ENCODE measurements at places on chromosomes 13 and 19.

DNA sequence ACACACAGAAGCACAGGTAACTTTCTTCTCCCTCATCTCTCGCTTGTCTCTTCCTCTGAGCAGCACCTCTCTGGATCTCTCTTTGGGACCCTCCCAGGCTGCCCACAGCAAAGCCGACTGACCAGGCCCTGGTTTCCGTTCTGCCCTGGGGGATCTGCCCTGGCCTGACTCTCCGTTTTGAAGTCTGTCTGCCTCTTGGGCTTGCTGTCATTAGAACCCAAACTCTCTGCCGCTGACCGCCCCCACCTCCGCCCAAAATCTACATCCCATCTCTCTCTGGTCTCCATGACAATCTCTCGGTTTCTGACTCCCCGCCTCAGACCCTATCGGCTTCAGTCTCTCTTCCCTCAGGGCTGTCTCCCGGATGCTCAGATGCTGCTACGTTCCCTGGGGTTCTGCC lies 6.9 kb downstream of the KCNC3 start:
- DNase-seq: no peak

DNA sequence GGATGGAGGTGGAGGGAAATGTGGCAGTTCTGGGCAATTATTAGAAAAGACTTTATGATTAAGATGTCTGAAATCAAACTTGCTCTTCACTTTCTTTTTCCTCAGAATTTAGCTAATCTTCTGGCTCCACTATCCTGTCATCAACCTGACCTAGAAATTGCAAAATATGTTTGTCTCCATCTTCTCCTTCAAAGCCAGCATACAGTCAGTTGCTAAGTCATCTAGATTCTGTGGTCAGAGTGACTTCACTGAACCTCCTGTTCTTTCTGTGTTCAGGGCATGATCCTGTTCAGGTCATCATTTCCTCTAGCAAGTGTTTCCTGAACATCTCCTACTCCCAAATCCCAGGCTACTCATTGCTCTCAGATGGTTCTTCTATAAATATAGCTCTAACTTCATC lies 10.8 kb upstream of the CCNA1 start:
- no peak for DNase-seq

DNA sequence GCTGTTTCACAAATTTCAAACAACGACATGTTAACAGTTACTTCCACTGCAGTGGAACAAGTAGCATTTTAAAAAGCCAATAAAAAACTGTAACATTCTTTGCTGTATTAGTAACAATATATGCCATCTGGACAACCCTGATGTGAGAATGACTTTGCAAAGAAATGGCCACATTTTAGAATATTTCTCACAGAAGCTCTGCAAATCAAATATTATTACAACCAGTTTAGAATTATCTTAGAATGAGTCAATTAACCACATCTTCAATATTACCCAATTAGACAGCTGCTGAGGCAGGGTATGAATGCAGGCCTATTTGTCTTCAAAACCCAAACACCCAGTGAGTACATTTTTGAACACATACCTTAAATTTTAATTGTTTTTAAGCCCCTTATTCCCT lies 3.2 kb downstream of the ZNF699 start:
- DNase-seq: no peak

DNA sequence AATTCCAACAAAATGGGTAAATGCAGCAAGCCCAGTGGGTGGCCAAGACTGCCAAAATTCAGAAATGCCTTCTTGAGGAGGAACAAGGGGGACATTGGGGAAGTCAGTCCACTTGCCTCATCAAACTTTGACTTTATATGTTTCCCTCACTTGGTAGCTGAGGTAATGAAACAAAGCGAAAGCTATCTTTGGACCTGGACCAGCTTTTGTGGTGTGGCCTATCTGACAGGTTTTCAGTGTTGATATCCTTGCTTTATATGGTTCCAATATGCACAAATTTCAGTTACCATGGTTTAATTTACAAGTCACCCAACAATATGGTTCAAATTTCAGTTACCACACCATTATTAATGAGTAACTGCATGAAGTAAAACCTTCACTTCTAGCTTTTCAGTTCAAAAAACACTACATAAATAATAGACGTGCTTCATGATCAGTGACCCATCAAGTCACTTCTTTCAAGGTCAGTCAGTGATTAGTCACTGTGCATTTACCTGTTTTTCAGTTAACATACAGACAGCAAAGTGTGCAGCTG lies 17.7 kb upstream of the POU4F1 start:
- DNase-seq: no peak

- no peak for DNase-seq
Observed at GRCh38 chr13:28049215-28049614, 51.2 kb downstream of the FLT3 start.

- DNase-seq: no peak
Observed at GRCh38 chr13:100604918-100605710, 16.5 kb upstream of the GGACT start.

GRCh38 chr19:46718157-46718933 lies 1.4 kb upstream of the PRKD2 start:
- peak; percentile 35 for DNase-seq
